Panc1 (cell line): ENCODE measurements at places on chromosomes 1 and 21.

GRCh38 chr21:18831942-18832676, 428.5 kb upstream of the TMPRSS15 start:
- DNase-seq: no peak

GRCh38 chr1:168106274-168106673, 30.5 kb downstream of the GPR161 start:
- DNase-seq: no peak

DNA sequence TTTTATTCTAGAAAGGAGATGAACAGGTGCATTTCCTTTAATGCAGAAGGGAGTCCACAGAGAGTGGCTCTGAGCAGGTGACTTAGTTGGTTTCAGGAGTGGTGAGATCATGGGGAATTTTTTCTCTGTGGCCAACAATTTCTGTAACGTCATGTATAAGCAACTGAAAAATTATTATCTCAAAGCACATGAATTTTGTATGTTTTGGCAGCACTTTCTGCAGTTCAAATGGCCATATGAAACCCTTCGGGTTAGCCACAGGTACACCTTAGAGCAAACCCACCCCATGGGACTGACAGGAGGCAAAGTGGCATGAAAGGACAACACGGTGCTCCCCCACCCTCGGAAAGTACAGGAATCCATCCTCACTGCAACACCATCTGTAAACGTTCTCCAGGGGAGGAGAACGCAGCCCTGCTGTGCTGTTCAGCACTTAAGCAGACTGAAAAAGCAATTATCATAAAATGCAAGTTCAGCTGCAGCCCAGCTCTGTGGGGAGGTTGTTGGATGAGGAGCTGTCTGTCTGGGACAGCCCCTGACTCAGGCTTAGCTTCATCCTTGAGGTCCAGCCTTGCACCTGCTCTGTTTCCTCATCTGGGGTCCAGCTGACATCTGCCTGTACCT, 55.8 kb upstream of the CLDN14 start:
- DNase-seq: no peak

DNA sequence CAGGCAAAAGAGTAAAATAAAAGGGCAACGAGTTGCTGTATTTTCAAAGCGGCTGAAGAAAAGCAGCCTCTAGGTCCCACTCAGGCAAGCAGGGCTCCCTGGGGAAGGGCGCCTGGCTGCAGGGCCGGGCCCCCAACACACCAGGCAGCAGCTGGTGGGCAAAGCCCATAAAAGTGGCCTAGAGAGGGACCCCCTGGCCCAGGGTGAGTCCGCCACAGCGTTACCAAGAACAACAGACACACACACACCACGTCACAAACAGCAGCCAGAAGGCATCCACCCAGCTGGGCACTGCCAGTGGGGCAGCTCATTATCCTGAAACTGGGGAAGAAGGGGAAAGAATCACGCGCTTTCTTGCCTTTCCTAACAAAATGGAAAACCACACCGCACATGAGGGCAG, 4.7 kb downstream of the SUMO3 start:
- no peak for DNase-seq

DNA sequence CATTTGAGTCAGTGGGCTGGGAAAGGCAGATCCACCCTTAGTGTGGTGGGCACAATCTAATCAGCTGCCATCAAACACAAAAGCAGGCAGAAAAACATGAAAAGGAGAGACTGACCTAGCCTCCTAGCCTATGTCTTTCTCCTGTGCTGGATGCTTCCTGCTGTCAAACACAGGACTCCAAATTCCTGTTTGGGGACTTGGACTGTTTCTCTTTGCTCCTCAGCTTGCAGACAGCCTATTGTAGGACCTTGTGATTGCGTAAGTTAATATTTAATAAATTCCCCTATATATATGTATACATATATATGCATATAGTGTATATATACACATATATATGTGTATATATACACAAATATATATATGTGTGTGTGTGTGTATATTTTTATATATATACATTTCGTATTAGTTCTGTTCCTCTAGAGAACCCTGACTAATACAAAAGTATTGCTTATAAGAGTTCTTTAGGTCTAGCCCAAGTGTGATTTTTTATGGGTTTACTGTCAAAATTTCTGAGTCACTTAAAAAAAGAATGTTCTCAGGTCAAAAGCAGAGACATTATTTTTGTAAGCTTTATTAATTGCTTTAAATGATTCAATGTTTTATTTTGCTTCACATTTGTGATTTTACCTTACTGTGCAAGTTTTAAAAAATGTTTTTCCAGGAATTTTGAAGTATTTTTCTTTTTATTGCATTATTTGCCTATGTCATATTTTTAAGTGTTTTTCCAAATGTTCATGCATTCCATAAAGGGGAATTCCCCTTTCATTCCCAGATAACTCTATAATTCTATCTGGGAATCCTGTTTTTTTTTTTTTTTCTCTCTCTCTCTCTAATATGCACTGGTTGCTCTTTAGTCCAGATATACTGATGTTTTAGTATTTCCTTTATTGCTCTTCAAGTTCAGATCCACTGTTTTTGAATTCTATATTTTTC, 92.1 kb upstream of the ADAMTS5 start:
- no peak for DNase-seq

GRCh38 chr1:200328379-200328778, 81.5 kb downstream of the ZNF281 start:
- DNase-seq: no peak

DNA sequence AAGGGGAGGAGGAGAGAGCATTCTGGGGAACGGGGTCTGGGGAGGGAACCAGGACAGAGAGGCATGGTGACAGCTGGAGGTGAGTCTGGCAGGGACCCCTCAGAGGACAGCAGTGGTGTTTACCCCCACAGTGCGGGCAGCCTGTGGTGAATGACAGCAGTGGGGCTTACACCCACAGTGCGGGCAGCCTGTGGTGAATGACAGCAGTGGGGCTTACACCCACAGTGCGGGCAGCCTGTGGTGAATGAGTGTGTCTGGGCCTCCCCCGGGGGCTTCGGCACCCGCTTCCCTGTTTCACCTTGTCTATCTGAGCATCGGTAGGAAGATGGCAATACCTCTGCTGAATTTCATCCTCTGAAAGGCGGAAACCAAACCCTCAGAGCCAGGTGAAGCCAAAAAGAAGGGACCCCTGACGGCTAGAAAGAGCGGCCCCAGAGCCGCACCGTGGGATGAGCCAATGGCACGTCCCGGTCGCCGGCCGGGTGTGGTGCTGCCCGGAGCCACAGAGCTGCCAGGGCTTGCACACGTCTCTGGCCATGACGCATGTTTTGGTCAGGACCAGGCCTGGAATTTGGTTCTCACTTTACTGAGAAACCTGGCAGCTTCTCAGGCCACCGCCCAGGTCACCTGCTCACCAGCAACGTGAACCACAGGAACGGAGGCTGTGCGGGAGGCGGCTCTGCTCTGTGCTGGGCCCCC, 54.1 kb downstream of the SIK1 start:
- DNase-seq: no peak
